Placental epithelial cell (primary cell): ENCODE measurements at places on chromosomes 16 and 17. TPM values are rescaled to one million over a fixed set of nuclear protein-coding genes. Genes with fewer than 3 reads are reported as not detected.

Gene RHBDL3
- total RNA-seq = under 0.01 and 0.39 TPM in 2 replicates

Gene TMEM92
- 0.39 and 1.2 TPM in 2 replicates for total RNA-seq

Gene BRIP1
- total RNA-seq = 7.6 and 8.2 TPM in 2 replicates

Gene PRR29
- under 0.01 TPM in 1 of 2 replicates, not detected in the other for total RNA-seq

Gene HYDIN
- 0.11 and 2.0 TPM in 2 replicates for total RNA-seq

Gene TBC1D3H
- total RNA-seq = not detected in 2 replicates

Gene UBE2Z
- total RNA-seq = 79.7 and 82.6 TPM in 2 replicates

Gene PRSS33
- not detected in 2 replicates for total RNA-seq

Gene CRHR1
- total RNA-seq = not detected in 2 replicates

Gene SCN4A
- not detected in 2 replicates for total RNA-seq

Gene TMEM204
- under 0.01 TPM in 1 of 2 replicates, not detected in the other for total RNA-seq

Gene DNAI2
- not detected in 2 replicates for total RNA-seq

Gene CTRB1
- not detected in 2 replicates for total RNA-seq

Gene RHBDL1
- total RNA-seq = 1.1 and 1.2 TPM in 2 replicates

Gene SEPTIN1
- total RNA-seq = 0.39 TPM in 1 of 2 replicates, not detected in the other

Gene SAP30BP
- total RNA-seq = 45.7 and 64.0 TPM in 2 replicates

Gene CCL5
- not detected in 2 replicates for total RNA-seq

Gene TMEM235
- total RNA-seq = not detected in 2 replicates

Gene KLHL36
- total RNA-seq = 36.1 and 46.4 TPM in 2 replicates

Gene MCRIP1
- 66.7 and 93.8 TPM in 2 replicates for total RNA-seq

Gene OR3A3
- not detected in 2 replicates for total RNA-seq

Gene MEFV
- 0.22 TPM in 1 of 2 replicates, not detected in the other for total RNA-seq

Gene KRTAP9-4
- not detected in 2 replicates for total RNA-seq

Gene HEATR9
- not detected in 2 replicates for total RNA-seq

Gene SMARCD2
- total RNA-seq = 121 and 150 TPM in 2 replicates

Gene CORO6
- 22.0 and 41.1 TPM in 2 replicates for total RNA-seq

Gene MYH1
- not detected in 2 replicates for total RNA-seq

Gene CCL1
- total RNA-seq = not detected in 2 replicates

Gene IGF2BP1
- total RNA-seq = 20.4 and 24.3 TPM in 2 replicates

Gene SLC13A2
- not detected in 2 replicates for total RNA-seq

Gene HOXB9
- not detected in 2 replicates for total RNA-seq

Gene JUP
- 302 and 545 TPM in 2 replicates for total RNA-seq

Gene NT5C
- 68.2 and 75.0 TPM in 2 replicates for total RNA-seq

Gene ACSM2A
- not detected in 2 replicates for total RNA-seq

Gene SHCBP1
- total RNA-seq = 4.3 and 5.3 TPM in 2 replicates

Gene GRAPL
- 0.79 TPM in 1 of 2 replicates, not detected in the other for total RNA-seq

Gene DHRS7C
- not detected in 2 replicates for total RNA-seq

Gene DNAH17
- total RNA-seq = 0.22 TPM in 1 of 2 replicates, not detected in the other
